Nucleus accumbens (tissue), 56 donors: ENCODE measurements at places on chromosomes 4 and X.

DNA sequence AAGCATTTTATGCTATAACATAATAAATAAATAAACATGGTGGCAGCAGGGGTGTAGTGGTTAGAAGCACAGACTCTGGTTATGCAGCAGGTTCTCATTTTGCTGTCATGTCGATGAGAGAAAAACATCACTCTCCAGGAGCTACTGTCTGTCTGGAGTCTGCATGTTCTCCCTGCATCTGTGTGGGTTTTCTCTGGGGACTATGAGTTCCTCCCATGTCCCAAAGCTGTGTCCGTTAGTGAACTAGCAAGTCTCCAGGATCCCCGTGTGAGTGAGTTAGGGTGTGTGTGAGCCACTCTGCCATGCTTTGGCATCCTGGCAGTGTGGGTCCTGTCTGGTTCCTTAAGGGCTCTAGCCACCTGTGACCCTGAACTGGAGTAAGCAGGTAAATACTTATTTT lies 585.6 kb upstream of the AGA start:
- no peak for DNase-seq

DNA sequence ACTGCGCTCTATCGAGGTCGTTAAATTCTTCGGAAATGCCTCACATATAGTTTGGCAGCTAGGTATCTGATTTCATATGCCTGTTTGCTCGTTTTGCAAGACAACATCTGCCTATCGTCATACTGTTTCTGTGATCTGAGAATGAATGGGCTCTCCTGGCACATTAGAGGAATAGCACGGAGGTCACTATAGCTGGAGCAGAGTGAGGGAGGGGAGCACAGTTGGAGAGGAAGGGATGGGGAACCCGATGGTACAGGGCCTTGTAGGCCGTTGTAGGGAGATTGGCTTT lies 552 bp downstream of the IKBKG start:
- DNase-seq: no peak

DNA sequence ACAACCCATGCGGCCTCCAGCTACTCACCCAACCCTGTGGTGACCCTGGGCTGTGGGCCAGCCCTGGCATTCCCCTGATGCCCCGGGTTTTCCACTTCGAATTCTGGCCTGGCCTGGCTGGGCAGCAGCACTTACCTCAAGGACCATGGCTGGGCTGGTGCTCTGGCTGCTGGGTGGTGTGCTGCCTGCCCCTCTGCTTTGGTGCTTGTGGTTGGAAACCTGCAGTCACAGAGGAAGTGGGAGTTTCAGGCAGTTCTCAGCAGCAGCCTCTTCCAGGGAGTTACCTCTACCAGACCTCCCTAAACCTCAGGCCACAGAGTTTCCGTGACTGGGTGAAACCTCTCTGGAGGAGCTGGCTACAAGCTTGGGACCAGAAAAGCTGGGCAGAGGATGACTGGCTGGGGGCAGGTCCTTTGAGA lies at the start of gene CXCR3:
CXCR3 (minus strand) TSS at position 209 of the 419 bp plus-strand sequence; CDS start at position 147, 62 bp downstream.
- no peak for DNase-seq

DNA sequence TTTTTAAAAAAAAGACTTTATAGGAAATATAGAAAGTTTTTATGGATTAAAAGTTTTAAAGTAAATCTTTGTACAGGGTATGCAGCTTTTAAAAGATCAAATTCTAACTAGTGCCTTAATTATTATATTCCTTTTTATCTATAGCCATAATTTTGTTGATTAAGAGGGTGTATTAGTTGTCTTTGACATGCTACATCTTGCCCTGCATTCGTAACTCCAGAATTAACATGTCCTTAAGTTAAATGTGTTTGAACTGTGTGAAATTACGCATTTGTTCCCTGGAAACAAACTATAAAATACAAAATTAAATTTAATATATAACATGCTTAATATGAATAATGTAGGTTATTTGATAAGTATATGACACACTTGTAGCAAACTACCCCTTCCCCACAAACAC lies 66.3 kb downstream of the PTPN13 start:
- DNase-seq: no peak

DNA sequence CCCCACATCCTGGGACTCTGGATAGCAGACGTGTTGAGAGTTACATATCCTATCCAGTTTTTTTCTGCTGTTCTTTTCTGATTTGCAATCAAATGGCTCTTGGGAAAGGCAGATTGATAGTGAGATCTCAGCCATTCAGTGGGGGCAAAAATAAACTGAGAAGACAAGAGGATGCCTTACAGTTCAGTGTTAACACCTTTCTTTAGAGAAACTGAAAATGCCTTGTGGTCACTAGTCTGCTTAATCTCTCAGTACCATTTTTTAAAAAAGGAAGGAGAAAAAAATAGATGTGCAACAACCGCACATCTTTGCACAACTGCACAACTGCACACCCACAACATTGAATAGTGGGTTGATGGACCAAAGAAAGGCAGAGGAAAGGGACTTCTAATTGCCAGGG lies 109.3 kb downstream of the ARHGEF9 start:
- no peak for DNase-seq

- no peak for DNase-seq
These were observed 1.8 kb downstream of the SEPTIN6 start for GRCh38 chrX:119690921-119691716.

GRCh38 chr4:138702190-138702824 lies 313.3 kb upstream of the NOCT start:
- no peak for DNase-seq

- no peak for DNase-seq
These were observed 4.5 kb upstream of the GBA3 start for GRCh38 chr4:22688236-22688635.

DNA sequence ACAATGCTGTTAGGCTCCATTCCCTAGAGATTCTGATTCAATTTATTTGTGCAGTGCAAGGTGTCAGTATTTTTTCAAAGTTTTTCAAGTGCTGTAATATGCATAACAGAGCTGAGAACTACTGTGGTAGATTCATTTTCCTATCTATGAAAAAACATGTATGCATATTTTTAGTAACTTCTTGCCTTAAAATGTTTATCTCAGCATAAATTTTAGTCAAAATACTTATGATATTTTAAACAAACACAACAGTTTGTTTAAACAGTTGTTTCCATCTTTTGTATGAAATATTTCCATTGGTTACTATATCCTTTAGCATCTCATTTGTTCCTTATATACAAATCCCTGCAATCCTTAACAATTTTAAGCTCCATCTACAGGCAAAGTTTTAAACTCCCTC lies 624.8 kb upstream of the ADGRL3 start:
- no peak for DNase-seq

- no peak for DNase-seq
These were observed 878.1 kb downstream of the RAPGEF2 start for GRCh38 chr4:159980826-159981468.

- no peak for DNase-seq
These were observed 23.8 kb upstream of the NSG1 start for GRCh38 chr4:4362991-4363697.

DNA sequence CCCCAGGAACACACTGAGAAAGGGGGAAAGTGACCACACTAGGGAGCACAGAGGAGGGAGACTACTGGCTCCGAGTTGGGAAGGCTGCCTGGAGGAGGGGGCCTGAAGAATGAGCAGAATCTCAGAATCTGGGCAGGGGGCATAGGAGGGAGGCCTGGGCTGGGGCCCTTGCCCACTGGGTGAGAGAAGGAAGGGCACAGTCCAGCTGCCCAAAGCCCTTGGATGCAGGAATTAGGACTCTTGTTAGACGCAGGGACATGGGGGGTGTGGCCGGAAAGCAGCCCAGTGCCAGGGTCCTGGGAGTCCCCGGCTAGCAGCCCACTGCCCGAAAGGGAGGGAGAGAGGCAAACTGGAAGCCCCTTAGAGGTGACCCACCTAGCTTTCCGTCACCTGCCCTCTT lies 1.9 kb upstream of the DUSP9 start:
- DNase-seq: no peak

- peak; percentile 1 for DNase-seq
These were observed 54.0 kb upstream of the LDB2 start for GRCh38 chr4:16952462-16952871.

- DNase-seq: no peak
These were observed 61.8 kb downstream of the VMA21 start for GRCh38 chrX:151458824-151459223.

DNA sequence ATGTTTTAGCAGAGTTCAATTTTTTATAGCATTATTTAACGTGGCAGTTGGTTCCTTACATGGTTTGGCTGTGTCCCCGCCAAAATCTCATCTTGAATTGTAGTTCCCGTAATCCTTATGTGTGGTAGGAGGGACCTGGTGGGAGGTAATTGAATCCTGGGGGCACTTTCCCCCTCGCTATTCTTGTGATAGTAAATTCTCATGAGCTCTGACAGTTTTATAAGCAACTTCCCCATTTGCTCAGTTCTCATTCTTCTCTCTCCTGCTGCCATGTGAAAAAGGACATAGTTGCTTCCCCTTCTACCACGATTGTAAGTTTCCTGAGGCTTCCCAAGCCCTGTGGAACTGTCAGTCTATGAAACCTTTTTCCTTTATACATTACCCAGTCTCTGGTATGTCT lies 329.5 kb downstream of the GRIA2 start:
- DNase-seq: no peak

- DNase-seq: no peak
These were observed 56.9 kb upstream of the SMIM10 start for GRCh38 chrX:134933911-134934310.

DNA sequence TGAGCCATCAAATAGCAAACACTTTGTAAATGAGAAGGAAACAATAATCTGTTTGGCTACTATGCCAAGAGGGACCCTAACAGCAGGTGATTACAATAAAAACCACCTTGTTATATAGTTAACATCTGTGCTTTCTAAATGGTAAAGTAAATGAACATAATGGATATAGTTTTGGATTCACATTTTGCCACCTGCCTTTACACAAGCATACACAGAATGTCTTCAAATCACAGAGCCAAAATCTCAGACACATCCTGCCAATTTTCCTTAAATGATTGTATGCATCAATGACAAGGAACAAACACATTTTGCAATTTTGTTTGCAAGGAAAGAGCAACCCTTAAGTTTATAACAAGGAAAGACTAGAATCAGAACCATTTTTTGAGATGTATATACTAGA lies 334.2 kb downstream of the FSTL5 start:
- DNase-seq: no peak

DNA sequence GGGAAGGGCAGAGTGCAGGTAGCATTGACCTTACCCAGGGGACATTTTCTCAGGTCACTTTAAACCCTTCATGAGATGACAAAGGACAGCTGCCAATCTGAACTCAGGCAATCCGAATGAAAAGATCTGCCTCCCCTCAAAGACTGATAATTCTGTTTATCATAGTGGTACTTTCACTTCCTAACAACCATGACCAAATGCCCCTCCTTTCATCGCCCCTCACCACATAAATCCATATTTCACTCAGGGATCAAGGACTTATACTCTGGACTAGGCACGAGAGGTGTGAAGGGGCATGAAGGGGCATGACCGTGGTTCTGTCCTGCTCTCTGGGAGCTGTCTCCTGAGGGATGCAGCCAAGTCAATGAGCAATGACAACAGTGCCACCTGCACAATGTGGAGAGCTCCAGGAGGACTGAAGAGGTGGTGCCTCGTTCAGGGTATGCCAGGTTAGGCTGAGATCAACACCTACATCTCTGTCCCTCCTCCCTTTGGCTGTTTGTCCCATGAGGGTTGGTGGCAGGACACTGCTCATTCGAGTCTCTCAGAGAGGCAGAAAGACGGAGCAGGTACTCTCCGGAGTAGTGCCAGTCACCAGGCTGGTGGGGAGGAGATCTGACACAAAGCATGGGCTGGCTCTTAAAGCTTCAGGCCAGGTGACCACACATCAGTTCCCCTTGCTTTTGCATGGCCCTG lies 12.5 kb downstream of the HS3ST1 start:
- no peak for DNase-seq

- DNase-seq: no peak
These were observed 147.0 kb upstream of the NR3C2 start for GRCh38 chr4:148589182-148589581.

GRCh38 chr4:174273930-174274329 lies 9.5 kb downstream of the FBXO8 start:
- no peak for DNase-seq

DNA sequence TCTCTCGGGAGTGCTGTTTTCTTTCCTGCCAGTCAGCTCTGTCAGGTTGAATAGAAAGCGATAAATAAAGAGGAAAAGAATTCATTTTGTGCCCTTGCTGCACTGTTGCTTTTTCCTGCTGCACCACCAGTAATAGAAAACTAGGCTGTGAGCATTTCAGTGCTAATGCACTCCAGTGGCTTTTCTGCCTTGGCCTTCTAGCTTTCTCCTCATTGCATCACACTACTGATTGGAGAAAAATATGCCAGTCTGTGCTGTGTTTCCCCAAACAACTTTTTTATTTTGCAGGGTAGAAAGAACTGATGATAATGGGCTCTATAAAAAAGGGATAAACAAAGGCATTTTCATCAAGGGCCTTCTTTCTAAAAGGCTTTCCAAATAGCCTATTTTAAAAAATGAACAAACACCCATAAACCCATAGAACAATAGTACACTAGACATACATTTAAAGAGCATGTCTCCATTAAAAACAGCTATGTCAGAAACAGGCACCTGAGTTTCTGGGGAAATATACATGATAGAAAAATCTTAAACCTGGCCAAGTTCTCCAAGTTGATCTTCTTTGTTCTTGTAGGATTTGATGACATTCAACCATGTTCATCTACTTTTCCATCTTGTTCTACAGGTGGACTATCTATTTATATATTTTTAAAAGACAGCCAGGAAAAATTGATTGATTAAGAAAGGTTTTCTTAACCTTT lies 86.3 kb downstream of the GPRIN3 start:
- no peak for DNase-seq

GRCh38 chr4:71004281-71004851 lies 10.9 kb downstream of the DCK start:
- no peak for DNase-seq

DNA sequence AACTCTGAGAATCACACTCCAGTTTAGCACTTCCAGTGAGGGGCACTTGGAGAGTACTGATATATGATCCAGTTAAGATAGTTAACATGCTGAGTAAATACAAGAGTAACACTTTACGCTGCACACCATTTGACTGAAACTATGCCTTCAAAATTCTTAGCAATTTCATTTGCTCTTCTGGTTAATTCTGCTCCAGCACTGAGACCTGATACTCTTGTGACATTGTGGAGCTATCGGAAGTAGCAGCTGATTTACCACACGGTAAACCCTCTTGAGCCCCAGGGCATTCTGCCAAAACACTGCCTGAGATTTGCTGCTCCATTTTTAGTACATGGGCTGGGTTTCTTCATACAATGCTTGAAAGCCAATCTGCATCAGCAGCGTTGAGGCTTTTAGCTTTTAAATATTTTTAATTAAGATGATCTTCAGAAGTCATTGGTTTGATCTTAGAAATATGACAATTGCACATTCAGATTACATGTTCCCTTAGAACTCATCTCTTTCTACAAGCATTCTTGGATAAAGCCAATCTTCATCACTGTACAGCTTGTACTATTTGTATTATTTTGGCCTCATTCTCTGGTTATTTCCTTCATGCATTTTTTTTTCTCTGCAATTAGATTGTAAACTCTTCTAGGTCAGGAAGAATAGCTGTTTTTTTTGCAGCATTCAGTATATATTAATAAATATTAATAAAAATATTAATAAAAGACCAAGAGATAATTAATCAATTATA lies 67.8 kb upstream of the ETNPPL start:
- DNase-seq: no peak

GRCh38 chrX:12747433-12747832 lies 43.8 kb upstream of the PRPS2 start:
- DNase-seq: no peak
